Daoy (cell line): ENCODE measurements at places on chromosomes 2 and 18.

DNA sequence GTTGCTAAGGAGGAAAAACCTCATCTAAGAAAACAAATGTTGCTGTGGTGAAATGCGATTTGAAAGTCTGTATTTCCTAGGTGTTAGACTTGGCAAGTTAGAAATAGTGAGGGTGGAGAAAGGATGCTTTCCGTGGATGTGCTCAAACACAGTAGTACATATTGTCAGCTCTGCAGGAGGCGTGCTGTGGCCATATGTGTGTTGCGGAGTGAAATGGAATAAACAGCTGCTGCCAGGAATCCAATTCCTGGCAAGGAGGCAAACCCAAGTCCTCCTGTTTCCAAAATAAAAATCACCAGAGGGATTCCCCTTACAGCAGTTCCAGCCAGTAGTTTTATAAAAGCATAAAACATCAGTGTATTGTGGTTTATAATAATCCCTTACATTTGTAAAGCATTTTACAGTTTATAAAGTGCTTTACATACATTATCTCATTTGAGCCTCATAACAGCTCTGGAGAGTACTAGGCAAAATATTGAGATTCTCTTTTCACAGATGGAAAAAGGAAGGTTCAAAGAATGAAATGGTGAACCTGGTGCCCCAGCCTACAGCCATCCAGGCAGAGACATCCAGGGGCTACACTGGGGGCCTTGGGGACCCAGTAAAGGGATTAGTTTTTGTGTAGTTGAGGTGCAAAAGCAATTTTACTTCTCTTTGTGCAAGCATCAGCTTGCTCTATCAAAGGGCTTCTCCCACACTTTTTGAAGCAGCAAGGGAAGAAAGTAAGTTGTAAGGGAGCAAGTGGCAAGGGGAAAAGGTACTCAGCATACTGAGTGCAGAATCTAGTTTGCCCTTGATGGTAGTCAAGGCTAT is 206.0 kb downstream of the AGPS start:
- no peak for DNase-seq

- no peak for DNase-seq
Measured at GRCh38 chr18:74519320-74520095, 14.8 kb upstream of the CNDP1 start.

DNA sequence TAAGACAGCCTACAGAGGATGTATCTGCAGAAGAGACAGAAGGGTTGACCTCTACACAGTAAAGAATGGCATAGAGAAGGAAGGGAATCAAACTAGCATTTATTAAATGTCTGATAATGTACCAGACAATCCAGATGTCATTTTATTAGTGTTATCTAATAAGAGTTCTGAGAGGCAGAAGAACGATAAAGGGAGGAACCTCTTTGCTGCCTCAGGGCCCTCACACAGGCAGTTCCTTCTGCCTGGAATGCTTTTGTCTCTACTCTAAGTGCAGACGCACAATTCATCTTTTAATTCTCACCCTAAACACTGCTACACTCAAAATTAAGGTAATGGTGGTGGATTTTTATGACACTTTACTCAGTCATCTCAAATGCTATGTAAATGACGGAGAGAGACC is 64.5 kb downstream of the LRPPRC start:
- no peak for DNase-seq

DNA sequence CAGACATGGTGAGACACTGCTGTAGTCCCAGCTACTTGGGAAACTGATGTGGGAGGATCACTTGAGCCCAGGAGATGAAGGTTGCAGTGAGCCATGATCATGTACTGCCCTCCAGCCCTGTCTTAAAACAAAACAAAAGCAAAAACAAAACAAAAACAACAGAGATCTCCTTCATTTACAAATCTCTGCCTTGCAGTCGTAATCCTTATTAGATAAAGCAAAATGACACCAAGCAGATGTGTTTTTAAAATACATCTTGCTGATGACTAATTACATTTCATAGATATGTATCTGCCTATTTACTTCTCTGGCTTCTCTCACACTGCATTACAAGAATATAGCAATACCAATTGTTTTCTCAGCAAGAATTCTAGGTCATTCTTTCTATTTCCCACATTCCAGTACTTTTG is 22.8 kb downstream of the NFE2L2 start:
- DNase-seq, result no peak

DNA sequence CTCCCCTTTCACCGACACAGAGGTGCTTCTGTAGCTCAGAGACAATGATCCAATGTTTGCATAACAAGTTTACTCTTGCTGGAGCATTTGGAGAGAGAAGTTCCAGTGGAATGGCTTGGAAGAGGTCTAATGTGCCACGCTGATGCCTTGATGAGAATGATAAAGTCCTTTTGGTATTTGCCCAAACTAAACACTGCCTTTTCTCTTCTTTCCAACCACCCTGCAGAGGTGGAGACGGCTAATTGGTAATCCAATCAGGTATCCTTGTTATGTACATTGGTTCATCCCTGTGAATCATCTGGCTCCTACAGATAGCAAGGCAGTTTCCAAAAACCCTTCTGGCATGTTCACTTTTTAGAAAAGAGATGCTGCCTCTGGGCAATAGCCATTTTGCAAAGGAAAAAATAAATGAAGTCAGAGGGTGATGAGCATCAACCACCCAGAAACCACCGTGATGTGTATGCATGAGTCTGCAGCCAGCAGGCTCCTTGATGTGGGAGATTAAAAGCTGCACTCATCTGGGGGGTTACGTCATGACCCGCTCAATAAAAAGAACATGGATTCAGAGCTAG is 40.6 kb downstream of the KIAA2012 start:
- DNase-seq, result peak; percentile 69

GRCh38 chr18:48333563-48333962 is 75.6 kb downstream of the ZBTB7C start:
- DNase-seq, result no peak
